T-cell (primary cell): ENCODE measurements at places on chromosomes 4 and X.

DNA sequence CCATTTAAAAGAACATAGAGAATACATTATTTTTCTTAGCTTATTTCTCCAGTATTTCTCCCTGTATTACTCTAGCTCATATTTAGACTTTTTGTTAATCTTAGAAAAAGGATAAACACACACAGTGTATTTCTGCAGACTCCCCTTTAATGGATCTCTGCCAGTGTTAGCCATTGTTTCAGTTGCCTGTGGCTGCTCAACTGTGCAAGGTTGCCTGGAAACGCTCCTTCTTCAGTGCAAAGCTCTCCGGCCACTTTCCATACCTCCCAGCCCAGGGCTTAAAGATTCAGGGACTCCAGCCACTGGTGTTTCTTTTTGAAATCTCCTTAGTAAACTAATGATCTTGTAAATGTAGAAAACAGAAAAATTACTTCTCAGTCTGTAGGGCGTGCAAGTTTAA lies 104.9 kb downstream of the SLIT2 start:
- no peaks in the 10 kb centered on the region for H3K36me3 ChIP-seq
- no peak overlapping the region for H3K4me3 ChIP-seq
- no peak overlapping the region for H3K27ac ChIP-seq
- no peaks in the 10 kb centered on the region for H3K4me1 ChIP-seq
- H3K27me3 ChIP-seq: no peaks in the 10 kb centered on the region

DNA sequence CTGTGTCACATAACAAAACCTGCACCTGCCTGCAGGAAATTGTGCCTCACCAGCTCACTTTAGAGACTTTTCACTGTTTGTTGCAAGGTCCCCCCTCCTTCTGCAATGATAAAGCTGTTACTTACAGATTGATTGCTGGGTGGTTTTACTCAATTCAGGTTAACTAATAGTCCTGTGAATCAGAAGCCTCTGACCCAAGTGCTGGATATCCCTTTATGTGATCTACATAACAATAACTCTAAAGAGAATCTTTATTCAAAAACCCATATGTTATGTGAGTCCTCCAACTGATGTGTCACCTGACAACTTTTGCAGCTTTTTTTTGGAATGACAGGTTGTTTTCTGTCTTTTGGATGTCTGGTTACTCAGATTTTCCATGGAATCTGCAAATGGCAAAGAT lies 2323.6 kb upstream of the TENM3 start:
- no peaks in the 10 kb centered on the region for H3K36me3 ChIP-seq
- H3K4me3 ChIP-seq: no peak overlapping the region
- H3K27ac ChIP-seq: no peak overlapping the region
- no peaks in the 10 kb centered on the region for H3K4me1 ChIP-seq
- no peak for DNase-seq

DNA sequence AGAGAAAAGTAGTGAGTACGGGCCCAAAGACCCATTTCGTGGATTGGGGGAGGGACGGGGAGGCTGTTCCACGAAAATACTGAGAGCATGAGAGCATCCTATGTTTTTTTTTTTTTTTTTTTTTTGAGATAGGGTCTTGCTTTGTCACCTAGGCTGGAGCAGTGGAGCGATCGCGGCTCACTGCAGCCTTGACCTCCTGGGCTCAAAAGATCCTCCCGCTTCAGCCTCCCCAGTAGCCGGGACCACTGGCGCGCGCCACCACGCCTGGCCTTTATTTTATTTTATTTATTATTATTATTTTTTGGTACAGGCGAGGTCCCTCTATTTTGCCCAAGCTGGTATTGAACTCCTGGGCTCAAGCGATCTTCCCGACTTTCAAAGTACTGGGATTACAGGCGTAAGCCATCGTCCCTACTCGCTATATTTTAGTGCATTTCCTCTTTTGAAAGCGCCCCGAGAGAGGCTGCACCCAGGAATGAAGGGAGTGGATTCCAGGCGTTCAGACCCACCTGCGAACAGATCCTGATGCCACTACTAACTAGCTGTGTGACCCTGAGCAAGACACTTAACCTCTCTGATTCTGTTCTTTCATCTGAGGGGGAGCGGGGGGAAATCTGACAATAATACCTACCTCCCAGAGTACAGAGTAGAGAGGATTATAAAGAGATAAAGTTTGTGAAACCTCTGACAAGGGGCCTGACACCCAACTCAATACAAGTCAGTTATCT lies 5.4 kb upstream of the MSX1 start:
- H3K4me3 ChIP-seq: no peak overlapping the region
- no peak for DNase-seq
- no peak overlapping the region for H3K27ac ChIP-seq
- H3K27me3 ChIP-seq: peaks cover 99% of the 10 kb centered on the region

GRCh38 chrX:10537308-10537707 lies 83.1 kb downstream of the MID1 start:
- no peaks in the 10 kb centered on the region for H3K36me3 ChIP-seq
- H3K27me3 ChIP-seq: no peaks in the 10 kb centered on the region
- no peak for DNase-seq
- H3K27ac ChIP-seq: no peak overlapping the region
- H3K4me3 ChIP-seq: no peak overlapping the region

DNA sequence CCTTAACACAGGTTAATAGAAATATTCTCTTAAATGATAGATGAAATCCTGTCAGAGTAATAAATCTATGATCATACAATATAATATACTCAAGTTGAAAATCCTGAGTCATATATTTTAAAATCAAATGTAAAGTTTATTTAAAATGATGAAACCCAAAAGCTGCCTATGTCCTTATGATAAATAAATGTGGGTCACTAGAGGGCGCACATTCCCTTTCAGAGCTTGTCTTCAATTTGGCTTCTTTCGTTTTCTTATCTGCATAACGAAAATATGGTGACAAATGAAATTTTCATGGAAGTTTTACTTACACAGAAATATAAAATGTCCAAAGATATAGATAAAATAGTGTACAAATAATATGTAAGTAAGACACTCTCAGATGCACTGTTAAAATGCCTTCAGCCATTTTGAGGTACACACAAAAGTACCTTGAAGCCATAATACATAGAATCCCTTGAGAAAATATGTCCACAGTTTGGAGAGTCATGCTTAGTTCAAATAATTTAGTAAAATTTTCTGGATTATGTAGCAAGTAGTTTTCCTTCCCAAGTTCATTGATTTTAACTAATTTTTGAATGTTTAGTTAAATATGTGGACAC lies 680.4 kb downstream of the DMD start:
- H3K4me1 ChIP-seq: peaks cover 3% of the 10 kb centered on the region
- H3K27me3 ChIP-seq: no peaks in the 10 kb centered on the region
- no peak overlapping the region for H3K27ac ChIP-seq
- H3K36me3 ChIP-seq: no peaks in the 10 kb centered on the region
- H3K4me3 ChIP-seq: no peak overlapping the region
